Stimulated activated CD8-positive, alpha-beta memory T cell treated with anti-CD3 and anti-CD28 coated beads, Interleukin-15, amount 100 ng/mL, for 1 hour (primary cell): ENCODE measurements at places on chromosomes 3 and 15.

GRCh38 chr3:80190051-80190450 lies 422.3 kb upstream of the ROBO1 start:
- DNase-seq: no peak

- no peak for DNase-seq
These were observed 2.5 kb downstream of the NBEAL2 start for GRCh38 chr3:46981932-46982471.

- no peak for DNase-seq
These were observed 22.8 kb downstream of the ATP2C1 start for GRCh38 chr3:130916507-130917167.

DNA sequence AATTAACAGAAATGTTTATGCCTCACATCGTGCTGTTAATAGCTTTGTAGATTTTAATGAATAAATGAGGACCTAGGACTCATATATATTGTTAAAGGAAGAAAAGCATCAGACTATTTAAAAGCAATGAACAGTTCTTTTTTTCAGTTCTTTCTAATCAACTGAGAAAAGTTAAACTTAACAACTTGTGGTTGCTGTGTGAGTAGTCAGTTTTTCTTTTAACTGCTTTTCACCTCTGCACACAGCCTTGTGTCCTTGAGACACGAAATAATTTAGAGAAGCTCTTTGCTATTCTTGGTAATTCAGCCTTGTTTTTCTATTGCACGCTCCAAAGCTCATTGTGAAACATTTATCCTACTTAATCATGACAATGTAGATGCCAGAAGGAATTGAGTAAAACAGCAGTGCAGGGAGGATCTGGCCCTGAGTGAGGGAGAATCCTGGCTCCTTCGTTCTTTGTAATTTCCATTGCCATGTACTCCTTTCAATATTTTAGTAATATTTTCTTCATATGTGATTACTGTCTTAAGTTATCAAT lies 499.0 kb downstream of the PYDC2 start:
- no peak for DNase-seq

DNA sequence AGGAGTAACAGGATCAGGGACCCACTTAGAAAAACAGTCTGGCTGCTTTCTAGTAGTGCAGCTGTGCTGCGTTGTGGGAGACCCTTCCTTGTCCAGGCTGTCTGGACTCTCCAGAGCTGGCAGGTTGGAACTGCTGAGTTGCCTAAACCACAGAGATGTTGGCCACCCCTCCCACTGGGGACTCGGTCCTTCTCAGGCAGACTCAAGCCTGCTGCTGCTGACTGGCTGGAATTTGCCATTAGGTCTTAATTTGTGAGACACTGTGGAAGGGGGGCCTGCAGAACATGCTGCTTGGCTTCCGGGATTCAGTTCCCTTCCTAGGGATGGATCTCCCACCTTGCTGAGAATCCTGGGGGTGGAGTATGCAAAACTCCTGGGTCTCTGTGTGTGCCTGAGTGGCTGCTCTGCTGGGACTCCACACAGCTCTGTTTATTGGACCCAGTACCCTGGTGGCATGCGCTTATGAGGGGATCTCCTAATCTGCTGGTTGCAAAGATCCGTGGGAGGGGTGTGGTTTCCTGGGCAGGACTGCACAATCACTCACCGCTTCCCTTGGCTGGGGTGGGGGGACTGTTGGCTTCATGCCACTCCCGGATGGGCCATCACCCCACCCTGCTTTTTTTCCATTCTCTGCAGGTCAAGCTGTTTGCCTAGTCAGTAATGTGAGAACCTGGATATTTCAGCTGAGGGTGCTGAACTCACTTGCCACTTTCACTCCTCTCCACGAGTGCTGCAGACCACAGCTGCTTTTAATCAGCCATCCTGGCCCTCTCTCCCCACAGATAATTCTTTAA lies 150.5 kb downstream of the CFAP20DC start:
- no peak for DNase-seq

DNA sequence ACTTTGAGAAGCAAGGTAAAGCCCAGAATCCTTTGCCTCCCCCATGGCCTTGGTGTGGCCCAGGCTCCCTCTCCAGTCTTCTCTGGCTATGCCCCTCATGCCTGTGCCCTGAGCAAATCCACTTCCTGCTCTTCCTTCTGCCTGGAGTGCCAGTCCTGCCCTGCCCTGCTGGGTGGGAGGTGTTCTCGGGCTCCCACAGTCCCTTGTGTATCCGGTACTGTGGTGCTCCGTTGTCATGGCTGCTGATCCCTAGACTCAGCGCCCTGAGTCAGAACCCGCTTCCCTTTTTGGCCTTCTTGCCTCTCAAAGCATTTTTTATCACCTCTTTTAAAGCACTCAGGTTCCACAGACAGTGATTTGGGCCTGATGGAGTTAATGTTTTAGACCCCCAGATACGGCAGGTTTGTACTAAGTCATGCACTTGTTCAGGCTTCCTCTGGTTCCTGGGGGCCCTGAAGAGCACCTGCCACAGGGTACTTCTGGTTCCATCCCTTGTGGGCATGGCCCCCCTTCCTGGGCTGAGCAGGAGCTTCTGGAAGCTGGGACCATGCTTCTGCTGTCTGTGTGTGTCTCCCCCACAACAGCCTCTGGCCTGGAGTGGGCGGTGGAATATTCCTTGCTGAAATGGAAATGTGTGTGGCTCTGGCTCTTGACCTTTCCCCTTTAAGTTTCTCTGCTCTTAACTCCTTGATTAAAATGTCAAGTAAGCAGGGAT lies 29.6 kb upstream of the ADAMTS7 start:
- DNase-seq: no peak

- DNase-seq: no peak
These were observed 127.2 kb upstream of the IL12A start for GRCh38 chr3:159861369-159861987.

DNA sequence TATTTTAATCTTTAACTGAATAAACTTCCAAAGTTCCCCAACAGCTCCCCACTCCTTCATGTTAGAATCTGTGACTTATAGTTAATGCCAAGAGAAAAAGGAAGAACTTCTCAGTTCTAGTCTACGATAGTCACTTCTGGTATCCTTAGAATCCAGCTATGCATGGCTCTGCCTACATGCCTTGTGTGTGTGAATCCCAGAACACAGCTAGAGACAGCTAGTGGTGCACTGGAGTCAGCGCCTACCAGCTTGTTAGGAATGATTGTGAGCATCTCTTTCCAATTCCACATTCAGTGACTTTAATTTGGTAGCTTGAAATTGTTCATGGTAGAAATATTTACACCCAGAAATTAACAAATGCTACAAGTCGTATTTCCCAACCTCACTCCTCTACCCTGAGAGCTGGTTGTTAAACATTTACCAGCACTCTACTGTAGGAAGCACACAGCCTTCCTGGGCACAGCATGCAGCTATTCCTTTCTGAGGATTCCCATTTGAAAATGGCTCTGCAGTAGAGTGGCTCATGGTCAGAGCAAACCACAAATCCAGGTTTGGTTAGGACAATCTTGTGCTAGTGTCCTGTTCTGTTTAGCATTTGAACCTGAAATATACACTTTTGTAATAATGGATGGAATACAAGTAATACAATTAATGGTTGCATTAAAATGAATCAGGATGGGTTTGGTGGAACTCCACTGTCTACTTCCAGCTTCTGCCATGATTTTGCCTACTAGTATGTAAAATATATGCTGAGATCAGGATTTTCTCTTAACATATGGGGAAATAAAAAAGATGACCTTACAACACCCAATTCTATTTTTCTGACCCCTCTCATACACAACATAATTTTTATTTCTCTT lies 371.0 kb upstream of the GBE1 start:
- no peak for DNase-seq
